ENCODE measurements at places on chromosomes 1 and 21.

- DNase-seq: no peak
These were observed 47.9 kb downstream of the KCNAB2 start for GRCh38 chr1:6093611-6094010.

DNA sequence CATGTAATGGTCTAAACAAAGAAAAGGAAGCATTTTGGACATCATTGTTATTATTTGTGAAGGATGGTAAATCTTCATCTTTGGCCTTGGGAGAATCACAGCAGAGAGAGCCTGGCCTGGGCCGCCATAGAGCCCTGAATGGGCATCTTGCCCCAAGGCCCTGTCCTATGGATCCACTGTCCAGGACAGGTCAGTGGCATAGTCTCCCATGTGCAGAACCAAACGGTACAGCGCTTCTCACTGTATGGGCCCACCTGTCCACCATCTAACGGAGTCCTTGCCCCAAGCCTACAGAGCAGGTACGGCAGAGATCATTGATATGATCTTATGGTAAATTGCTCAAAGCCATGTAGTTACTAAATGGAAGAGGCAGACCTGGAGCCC is 185.7 kb downstream of the FOXD2 start:
- DNase-seq: no peak

DNA sequence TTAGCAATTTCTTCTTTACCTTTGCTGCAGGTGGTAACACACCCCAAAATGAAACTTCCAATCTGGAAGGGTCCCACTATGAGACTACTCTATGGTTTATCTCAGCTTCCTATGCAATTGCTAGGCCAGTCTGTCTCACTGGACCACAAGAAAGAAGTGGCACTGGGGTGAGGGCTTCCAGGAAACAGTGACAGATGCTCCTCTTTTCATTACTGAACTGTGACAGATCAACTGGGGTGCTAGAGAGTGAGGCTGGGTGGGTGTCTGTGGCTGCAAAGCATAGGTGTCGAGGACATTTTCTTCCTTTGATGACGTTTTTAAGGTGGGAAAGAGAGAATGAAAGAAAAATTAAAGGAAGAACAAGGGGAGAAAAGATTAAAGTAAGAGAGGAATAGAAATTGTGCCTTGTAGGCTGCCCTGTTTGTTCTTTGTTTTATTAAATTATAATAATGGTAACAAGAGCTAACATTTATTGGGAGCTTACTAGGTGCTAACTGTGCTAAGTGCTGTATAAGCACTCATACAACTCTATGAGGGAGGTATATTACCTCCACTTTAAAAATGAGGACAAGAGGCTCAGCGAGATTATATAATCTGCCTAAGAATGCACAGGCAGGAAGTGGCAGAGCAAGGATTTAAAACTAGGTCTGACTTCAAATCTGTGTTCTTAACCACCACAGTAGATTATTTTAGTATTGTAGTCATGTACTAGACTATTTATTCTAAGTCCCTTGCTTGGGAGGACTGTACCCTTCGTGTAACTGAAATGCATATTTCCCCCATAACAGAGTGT is 27.8 kb upstream of the DMRTA2 start:
- DNase-seq: no peak

DNA sequence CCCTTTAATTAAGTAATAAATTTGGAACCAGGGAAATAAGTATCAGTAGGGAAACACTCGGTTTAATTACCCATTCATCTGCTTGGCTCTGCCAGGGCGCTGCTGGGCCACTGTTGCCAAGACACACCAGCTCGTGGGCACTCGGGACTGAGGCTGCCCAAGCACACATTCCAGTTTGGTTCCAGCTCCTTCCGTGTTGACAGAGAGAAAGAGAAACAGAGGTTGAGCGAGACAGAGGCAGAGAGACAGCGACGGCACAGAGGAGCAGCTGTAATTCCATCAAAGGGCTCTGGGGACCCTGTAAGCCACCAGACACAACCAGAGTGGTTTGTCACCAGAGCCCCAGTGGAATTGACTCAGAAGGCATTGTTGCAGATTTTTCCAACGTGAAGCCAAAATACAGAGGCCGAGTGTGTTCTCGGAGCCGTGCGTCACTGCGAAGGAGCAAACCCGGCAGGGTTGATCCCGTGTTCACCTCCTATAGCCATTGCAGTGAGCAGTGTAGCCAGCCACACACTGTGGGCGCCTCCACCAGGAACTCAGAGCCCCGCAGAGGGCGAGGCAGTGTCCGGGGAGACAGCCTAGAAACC is 33.5 kb downstream of the SYF2 start:
- DNase-seq: peak; percentile 55

DNA sequence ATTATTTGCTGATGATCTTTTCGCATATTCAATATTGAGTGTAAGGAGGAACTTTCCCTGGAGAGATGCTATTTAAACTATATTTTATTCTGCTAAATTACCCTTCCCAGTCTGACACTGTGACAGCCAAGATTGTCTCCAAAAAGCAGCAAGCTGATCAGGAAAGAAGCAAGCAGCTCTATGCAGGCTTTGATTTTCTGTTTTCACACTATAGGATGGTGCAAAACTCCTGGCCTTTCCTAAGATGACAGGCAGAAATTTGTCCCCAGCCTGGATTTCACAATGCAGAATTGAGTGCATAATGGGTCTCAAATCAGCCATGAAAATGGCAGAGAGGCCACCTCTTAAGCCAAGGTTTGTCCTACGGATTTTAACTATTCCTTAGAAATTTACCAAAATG is 1.1 kb downstream of the SGIP1 start:
- DNase-seq: peak; percentile 52

DNA sequence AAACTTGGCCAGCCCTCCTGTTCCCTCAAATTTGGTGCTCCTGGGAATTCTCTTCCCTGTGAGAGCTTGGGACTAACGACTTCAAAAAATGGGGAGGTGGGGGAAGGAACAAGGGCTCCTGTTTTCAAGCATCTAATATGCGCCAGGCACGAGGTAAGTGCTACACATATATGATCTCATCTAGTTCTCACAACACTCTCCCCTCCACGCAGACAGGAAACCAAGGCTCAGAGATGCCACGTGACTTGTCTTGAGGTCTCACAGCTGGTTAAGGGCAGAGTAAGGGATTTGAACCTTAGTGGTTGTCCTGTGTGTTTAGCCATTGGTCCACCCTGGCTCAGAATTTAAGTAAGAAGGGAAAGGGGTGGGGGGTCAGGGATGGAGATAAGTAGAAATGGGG is 125.9 kb downstream of the DMRTB1 start:
- no peak for DNase-seq

GRCh38 chr1:223765719-223766340 is 53.5 kb downstream of the CAPN2 start:
- DNase-seq: no peak

GRCh38 chr1:166391279-166392066 is 224.7 kb upstream of the FAM78B start:
- DNase-seq: no peak

DNA sequence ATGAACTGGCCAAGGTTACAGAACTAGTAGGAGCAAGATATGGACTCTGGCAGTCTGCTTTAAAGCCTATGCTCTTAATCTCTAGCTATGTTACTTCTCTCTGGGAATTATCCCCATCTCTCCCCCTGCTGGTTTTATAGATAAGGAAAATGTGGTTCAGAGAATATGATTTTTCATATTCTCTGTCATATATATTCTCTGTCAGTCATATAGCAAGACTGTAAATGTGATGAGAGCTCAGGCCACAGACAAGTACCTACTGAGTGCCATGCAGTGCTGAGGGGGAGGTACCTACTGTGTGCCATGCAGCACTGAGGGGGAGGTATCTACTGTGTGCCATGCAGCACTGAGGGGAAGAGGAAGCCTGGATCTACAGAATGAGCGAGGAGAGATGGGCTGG is 220.3 kb upstream of the FGGY start:
- no peak for DNase-seq

All from midbrain (tissue), 1 donor.